Substantia nigra (tissue), 51 donors: ENCODE measurements at places on chromosomes 12 and 14.

- DNase-seq, result no peak
Observed at GRCh38 chr12:44026046-44026445, 190.2 kb downstream of the TMEM117 start.

DNA sequence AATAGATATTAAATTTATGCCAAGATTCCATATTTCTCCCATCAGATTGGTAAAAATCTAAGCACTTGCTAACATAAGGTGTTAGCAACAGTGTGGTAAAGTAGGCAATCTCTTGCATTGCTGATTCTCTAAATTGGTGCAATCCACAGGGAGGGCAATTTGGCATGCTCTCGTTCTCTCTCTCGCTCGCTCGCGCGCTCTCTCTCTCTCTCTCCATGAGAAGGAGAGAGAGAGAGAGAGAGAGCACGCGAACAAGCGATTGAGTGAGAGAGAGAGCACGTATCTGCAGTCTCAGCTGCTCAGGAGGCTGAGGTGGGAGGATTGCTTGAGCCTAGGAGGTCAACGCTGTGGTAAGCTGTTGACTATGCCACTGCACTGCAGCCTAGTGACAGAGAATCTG lies 25.9 kb downstream of the PSEN1 start:
- no peak for DNase-seq

DNA sequence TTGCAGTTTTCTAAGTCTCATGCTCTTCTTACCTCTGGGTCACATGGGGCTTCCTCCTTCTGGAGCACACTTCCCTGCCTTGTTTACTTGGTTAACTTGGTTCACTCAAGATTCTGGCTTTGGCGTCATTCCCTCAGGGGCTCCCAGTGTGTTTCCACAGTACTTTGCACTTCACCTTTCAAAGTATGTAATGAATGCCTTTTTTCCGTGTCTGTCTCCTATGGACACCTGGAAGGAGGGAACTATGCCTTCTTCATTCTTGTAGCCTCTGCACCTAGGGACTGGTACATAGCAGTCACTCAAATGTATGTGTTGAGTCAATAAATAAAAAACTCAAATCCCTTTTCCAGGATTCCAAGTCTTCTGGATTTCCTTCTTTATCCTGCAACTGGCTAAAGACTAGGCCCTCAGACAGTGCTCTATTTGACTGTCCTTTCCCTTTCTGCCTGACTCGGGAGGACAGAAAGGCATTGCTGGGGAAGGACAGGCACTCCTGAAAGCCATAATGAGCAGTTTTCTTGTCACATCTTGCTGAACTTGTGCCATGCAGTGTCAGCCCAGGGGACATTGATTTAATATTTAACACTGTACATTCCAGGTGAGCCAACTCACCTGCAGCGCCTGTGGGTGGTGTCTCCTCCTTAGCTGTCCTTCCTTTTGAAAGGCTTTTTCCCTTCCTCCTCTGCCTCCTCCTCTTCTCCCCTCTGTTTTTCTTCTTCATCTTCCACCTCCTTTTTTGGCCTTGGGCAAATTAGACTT lies 12.8 kb downstream of the MYRFL start:
- DNase-seq, result no peak

GRCh38 chr12:130266751-130267150 lies 70.9 kb upstream of the PIWIL1 start:
- DNase-seq, result no peak

DNA sequence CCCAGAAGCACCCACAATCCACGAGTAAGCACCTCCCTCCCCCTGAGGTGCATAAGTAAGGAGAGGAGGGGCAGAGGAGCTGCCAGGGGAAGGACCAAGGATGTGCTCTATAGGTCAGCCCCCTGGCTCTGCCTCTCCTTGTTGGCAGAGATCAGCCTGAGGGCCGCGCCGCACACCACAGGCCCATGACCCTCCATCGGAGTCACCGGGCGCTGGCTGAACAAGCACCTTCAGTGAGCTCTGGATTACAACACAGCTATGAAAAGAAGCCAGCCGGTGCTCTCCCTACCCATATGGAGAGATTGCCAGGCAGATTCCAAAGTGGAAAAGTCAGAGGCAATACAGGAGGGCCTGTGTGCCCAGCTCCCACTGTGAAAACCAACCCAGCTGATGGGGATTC lies 257.3 kb downstream of the GLT1D1 start:
- DNase-seq, result no peak

DNA sequence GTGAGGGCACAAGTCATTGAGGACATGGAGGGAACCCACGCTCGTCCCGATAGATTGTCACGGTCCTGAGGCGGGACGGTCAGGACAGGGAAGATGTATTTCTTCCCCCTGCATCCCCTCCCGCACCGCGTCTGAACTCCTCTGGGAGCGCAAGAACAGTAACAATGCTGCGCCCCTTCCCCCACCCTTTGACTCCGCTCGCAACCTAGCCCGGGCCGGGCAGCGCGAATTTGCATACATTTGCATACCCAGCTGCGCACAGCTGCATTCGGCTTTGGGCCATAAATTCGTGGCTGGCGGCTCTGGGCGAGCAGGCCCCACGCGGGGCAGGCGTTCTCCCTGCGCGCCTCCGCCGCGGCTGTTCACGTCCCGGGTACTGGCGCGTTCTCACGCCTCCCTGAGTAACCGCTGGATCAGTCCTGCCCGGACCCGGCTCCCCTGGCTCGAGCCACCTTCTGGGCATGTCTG lies 29.0 kb upstream of the SMUG1 start:
- DNase-seq, result peak; percentile 83

GRCh38 chr14:100807979-100808734 lies 17.8 kb upstream of the MEG3 start:
- DNase-seq, result no peak

DNA sequence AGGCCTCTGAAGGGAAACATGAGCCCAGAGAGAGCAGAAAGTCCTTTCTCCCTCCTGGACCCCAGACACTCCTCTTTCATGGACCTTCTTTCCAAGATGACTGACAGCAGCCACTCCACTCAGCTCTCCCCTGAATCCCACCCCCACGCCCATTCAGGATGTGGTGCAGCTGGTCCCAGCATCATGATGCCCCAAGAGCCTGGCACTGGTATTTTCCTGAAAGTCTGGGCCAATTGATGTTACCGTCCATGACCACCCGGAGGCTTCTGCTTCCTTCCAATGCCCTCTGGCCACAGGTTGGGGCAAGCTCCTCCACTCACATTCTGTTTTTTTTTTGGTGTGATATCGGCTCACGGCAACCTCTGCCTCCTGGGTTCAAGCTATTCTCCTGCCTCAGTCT lies 112.6 kb downstream of the CALM1 start:
- no peak for DNase-seq

- DNase-seq, result no peak
Observed at GRCh38 chr14:62661818-62662217, 383.4 kb downstream of the KCNH5 start.

DNA sequence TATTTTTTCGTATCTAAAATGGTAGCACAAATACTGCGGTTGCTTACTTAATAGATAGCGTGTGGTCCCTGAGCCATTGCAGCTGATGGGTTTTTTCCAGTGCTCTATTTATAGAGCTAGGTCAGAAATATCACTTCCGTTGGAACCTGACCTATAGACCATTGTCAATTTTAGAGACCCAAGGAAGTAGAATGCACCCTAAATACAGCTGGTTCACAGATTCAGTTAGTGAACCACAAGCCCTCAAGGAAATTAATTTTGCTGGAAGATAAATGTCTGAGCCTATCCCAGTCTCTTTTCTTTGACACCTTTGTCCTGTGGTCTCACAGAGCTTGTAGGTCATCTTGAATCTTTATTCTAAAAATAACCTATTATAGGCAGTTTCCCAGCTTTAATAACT lies 391.0 kb downstream of the ZFP36L1 start:
- no peak for DNase-seq

- no peak for DNase-seq
Observed at GRCh38 chr12:129466499-129466898, 437.3 kb downstream of the TMEM132D start.

DNA sequence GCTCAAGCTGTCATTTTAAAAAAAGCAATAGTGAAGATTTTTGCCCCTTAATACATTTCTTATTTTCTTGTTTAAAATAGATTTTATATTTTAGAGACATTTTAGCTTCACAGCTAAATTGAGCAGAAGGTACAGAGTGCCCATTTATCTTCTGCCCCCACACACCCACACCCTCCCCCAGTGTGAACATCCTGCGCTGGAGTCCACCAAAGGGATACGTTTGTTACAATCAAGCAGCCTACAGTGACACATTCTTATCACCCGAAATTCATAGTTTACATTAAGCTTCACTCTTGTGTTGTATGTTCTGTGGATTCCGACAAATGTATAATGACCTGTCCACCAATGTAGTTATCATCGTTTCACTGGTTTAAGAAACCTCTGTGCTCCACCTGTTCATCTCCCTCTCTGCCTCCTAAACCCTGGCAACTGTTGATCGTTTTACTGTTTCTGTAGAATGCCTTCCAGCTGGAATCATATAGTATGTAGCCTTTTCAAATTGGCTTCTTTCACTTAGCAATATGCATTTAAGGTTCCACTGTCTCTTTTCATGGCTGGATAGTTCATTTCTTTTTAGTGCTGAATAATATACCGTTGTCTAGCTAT lies 91.0 kb upstream of the TRAF3 start:
- no peak for DNase-seq

DNA sequence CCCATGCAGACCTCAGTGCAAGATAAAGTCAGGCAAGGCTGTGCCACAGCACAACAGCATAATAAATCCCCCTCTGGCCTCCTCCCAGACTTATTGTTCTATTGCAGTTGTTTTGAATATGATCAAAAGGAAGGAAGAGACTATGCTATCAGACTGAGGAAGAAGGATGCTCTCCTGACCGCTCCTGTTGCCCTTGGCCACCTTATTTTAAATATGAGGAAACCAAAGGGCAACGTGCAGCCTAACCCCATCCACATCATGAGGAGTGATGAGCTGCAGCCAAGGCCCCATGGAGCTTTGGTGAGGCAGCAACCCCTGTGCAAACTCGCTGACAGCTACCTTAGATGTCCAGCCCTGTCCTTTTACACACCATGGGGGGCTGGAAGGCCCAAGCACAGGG lies 291.7 kb downstream of the ZFP36L1 start:
- no peak for DNase-seq

- no peak for DNase-seq
Observed at GRCh38 chr12:28180786-28181185, 9.5 kb upstream of the CCDC91 start.

DNA sequence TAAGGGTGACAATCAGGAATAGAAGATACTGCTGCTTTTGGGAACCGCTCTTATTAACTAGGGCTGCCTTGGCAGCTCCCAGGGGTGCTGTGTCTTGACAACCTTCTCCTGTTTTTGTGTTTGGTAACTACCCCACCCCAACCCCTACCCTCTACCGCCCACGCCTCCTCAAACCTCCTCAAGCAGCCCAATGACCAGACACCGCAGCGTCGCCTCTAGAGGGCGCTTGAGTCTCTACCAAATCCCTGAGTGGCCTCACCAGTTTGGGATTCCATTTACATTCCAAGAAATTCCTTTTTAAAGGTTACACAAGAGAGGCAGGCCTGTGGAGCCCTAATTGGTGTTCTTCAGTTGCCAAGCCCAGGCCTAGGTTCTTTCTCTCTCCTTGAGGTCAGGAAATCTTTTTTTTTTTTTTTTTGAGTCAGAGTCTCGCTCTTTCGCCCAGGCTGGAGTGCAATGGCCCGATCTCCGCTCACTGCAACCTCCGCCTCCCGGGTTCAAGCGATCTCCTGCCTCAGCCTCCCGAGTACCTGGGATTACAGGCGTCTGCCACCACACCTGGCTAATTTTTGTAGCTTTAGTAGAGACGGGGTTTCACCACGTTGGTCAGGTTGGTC lies 72.4 kb upstream of the USP44 start:
- peak; percentile 28 for DNase-seq

GRCh38 chr12:116677202-116677661 lies 60.6 kb downstream of the SPRING1 start:
- no peak for DNase-seq
